ENCODE measurements at places on chromosomes 7 and 10. TPM values are rescaled to one million over a fixed set of nuclear protein-coding genes. Genes with fewer than 3 reads are reported as not detected.

- DNase-seq, result no peak
- H3K4me3 ChIP-seq, result no peak overlapping the region
- no peaks in the 10 kb centered on the region for H3K27me3 ChIP-seq
- H3K27ac ChIP-seq, result no peak overlapping the region
- H3K36me3 ChIP-seq, result no peaks in the 10 kb centered on the region
Observed at GRCh38 chr10:107144490-107144889, 20.0 kb downstream of the SORCS1 start.

DNA sequence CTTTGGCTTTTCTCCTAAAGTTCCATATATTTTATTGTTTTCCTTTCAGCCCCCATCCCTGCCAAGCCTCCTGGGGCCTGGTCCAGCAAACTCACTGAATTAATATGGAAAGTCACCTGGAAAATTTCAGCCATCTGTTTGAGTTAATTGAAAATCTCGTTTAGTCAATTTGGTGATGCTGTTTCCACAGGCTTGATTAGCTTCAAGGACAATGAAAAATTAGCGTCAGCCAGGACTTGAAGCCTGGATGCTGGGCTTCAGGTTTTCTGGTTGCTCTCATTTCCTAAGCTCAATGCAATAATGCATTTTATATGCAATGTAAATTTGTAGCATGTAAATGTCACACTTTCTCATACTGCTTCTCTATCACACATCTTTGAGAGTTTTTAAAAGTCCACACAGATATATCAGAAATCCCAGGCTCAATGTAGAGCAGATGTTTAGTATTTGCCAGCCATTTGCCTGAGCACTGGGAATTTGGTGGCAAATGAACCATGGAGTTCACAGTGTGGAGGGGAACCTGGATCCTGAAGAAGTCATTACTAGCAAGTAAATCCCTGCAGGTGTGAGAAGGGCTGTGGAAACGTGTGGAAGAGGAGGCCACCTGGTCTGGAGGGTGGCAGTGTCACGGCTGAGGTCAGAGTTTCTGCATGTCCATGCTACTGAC is 228.5 kb downstream of the PAXIP1 start:
- DNase-seq, result no peak
- H3K4me1 ChIP-seq, result no peaks in the 10 kb centered on the region
- no peaks in the 10 kb centered on the region for H3K27me3 ChIP-seq
- no peak overlapping the region for H3K4me3 ChIP-seq
- H3K27ac ChIP-seq, result no peak overlapping the region

- no peaks in the 10 kb centered on the region for H3K36me3 ChIP-seq
- H3K4me3 ChIP-seq, result no peak overlapping the region
- no peak overlapping the region for H3K27ac ChIP-seq
- H3K27me3 ChIP-seq, result no peaks in the 10 kb centered on the region
Observed at GRCh38 chr10:10007957-10008356, 1009.7 kb upstream of the CELF2 start.

DNA sequence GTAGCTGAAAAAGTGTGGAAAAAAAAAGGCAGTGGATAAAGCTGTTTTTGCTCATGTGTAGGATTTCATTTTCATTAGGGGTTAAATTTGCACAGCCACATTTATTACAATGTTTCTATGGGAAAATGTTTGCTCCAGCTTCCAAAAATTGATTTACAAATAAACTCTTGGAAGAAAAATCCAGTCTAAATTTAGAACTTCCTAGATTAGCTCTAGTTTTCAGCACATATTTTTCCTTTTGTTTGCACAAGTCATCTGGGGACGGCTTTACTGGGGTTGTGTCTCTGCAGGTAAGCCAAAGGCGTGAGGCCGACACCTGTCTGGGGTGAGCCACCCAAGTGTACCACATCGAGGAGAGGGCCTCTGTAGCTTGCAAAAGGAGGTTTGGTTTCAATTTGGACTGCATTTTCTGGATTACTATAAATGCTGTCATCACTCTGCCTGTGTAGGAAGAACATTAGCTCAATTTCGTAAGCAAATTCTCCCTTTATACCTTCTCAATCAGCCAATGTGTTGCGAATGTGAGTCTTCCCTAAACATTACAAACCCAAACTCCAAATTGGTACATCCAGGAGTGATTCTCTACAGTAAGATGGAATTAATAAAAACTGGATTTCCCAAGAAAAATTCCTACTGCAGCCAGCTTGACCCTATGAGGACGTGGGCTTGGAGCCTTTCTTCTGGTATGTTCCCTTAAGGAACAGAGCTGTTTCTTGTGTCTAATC is 89.5 kb upstream of the ZNF438 start:
- H3K4me1 ChIP-seq, result peaks cover 5% of the 10 kb centered on the region
- DNase-seq, result no peak
- H3K4me3 ChIP-seq, result no peak overlapping the region
- peak overlapping the region; percentile 97 for H3K27ac ChIP-seq
- H3K27me3 ChIP-seq, result no peaks in the 10 kb centered on the region

DNA sequence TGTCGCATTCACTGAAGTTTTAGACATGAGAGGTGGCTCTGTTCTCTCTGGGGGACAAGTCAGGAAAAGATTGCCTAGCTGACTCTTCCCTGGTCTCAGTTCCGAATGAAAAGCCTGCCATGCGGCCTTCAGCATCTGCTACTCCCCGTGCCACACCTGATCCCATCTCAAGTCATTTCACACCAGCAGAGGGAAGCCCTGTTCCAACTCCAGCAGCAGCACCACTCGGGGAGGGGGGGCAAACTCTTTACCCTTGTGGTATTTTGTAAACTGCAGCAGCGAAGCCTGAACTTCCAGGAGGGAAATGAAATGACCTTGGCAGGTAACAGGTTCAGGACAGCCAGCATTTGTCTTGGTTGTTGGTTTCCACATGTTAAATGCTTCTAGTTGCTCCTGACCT is 13.8 kb downstream of the LRRC4 start:
- no peak overlapping the region for H3K27ac ChIP-seq
- DNase-seq, result no peak
- H3K27me3 ChIP-seq, result no peaks in the 10 kb centered on the region
- H3K36me3 ChIP-seq, result peaks cover 6% of the 10 kb centered on the region
- no peaks in the 10 kb centered on the region for H3K4me1 ChIP-seq

DNA sequence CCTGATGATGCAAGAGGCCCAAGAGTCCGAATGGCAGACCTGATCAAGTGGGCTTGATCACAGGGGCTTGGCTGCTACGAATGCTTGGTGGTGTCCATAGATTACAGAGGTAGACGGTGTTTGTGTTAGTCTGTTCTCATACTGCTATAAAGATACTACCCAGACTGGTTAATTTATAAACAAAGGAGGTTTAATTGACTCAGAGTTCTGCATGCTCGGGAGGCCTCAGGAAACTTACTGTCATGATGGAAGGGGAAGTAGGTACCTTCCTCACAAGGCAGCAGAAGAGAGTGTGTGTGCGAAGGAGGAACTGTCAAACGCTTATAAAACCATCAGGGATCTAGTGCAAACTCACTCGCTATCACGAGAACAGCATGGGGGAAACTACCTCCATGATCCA is 268.9 kb upstream of the KLF6 start:
- H3K36me3 ChIP-seq, result no peaks in the 10 kb centered on the region
- no peaks in the 10 kb centered on the region for H3K27me3 ChIP-seq
- H3K4me1 ChIP-seq, result peaks cover 2% of the 10 kb centered on the region
- no peak overlapping the region for H3K27ac ChIP-seq
- DNase-seq, result no peak
- H3K4me3 ChIP-seq, result no peak overlapping the region

DNA sequence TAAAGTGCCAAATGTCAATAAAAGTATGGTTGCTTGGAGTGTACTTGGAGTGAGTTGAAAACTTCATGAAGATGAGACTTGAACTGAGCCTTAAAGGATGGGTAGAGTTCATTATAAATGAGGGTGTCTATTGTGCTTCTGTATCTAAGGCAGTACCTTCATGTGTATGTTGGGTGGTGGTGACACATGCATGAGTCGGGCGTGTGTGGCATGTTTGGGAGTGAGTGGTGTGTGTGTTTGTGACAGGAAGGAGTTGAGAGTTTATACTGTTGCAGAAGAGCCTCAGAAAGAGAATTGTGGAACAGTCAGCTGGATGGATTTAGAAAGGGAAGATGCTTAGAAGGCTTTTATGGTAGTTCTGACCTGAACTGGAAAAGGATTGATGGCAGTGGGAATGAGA is 6.0 kb upstream of the ZRANB1 start:
- peaks cover 3% of the 10 kb centered on the region for H3K4me1 ChIP-seq
- no peak overlapping the region for H3K27ac ChIP-seq
- H3K27me3 ChIP-seq, result no peaks in the 10 kb centered on the region
- H3K36me3 ChIP-seq, result no peaks in the 10 kb centered on the region

SPDYE16 gene
- total RNA-seq, result 0.16 TPM

- H3K4me3 ChIP-seq, result no peak overlapping the region
- H3K27ac ChIP-seq, result no peak overlapping the region
- H3K36me3 ChIP-seq, result no peaks in the 10 kb centered on the region
- no peaks in the 10 kb centered on the region for H3K27me3 ChIP-seq
Observed at GRCh38 chr7:158068853-158069252, 518.8 kb downstream of the PTPRN2 start.

DRGX gene
- total RNA-seq, result not detected

DNA sequence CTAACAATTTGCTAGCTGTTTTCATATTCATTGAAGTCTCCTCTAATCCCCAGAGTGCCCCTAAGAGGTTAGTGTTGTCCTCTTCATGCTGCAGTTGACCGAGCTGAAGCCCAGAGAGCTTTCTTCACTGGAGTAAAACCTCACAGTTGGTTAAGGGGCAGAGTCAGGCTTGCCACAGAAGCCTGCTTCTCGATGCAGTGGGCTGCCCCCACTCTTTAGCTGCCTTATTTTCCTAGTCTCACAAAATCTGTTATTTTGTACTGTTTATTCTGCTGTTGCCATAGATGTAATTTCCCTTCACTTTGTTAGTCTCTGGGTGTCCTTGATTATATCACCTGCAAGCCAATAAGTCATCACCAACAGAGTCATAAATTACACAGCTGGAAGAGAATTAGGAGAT is 56.3 kb upstream of the ZPBP start:
- DNase-seq, result no peak
- H3K27me3 ChIP-seq, result no peaks in the 10 kb centered on the region
- no peaks in the 10 kb centered on the region for H3K36me3 ChIP-seq
- no peak overlapping the region for H3K27ac ChIP-seq
- H3K4me3 ChIP-seq, result no peak overlapping the region

- no peak overlapping the region for H3K27ac ChIP-seq
- peaks cover 2% of the 10 kb centered on the region for H3K36me3 ChIP-seq
- no peaks in the 10 kb centered on the region for H3K27me3 ChIP-seq
- H3K4me1 ChIP-seq, result no peaks in the 10 kb centered on the region
Observed at GRCh38 chr10:72728462-72728861, 36.5 kb downstream of the MCU start.

DGKI gene
- total RNA-seq, result 11.3 TPM

DNA sequence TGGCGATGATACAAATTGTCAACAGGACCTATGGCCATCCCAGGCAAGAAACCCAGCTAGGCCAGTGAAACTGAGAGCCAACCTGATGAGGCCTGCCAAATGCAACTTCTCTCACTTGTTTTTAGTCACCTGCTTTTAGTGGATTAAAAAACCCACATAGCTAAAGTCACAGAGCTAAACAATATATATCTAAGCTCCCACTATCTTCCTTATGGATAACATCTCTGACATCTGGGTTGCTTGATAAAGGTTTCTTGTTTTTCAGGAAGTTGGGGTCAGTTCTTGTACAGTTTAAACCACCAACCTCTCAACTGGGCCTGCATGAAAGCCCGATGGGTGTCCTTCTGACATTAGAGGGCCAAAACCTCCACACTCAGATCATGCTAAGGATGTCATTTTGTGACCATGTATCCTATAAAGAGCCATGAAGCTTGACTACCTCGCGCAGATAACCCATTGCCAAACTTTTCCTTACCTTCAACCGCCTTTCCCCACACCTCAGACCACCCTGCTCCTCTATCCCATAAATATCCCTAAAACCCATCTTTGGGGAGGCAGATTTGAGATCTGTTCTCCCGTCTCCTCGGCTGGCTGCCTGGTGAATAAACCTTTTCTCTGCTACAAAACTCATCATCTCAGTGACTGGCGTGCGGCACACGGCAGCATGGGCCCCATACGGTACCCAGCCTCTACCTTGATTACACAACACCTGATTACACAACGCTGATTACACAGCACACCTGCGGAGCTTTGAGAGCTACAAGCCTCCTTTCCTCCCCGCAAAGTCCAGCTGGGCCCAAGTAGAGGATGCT is 797 bp upstream of the STMP1 start:
- no peaks in the 10 kb centered on the region for H3K36me3 ChIP-seq
- H3K27ac ChIP-seq, result peak overlapping the region; percentile 1
- H3K27me3 ChIP-seq, result no peaks in the 10 kb centered on the region
- DNase-seq, result no peak

- H3K27me3 ChIP-seq, result no peaks in the 10 kb centered on the region
- no peak for DNase-seq
- no peak overlapping the region for H3K4me3 ChIP-seq
Observed at GRCh38 chr10:122558452-122558851, 2.1 kb upstream of the DMBT1 start.

ASL gene
- total RNA-seq, result 29.1 TPM

PALD1 gene
- 11.5 TPM for total RNA-seq

GRCh38 chr10:9362721-9363120 is 1308.2 kb downstream of the GATA3 start:
- DNase-seq, result no peak
- no peaks in the 10 kb centered on the region for H3K4me1 ChIP-seq
- no peak overlapping the region for H3K4me3 ChIP-seq

PIK3CG gene
- 11.8 TPM for total RNA-seq

DNA sequence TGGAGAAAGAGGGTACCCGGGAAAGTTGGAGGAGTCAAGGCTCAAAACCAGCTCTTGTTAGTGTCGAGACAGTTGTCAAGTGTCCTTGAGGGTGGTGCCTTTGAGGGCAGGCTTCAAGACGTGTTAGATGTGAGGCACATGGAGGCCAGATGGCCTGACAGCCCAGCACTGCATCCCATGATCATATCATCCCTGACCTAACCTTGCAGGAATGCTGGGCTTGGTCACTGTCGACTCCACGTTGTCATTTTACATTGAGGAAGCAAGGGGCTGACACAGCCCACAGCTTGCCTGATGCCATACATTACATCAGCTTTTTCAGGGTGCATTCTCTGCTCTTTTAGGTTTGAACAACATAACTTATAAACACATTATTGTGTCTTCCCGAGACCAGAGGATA is 114.1 kb downstream of the ABCA13 start:
- no peaks in the 10 kb centered on the region for H3K4me1 ChIP-seq
- H3K27me3 ChIP-seq, result no peaks in the 10 kb centered on the region
- no peak overlapping the region for H3K4me3 ChIP-seq
- no peaks in the 10 kb centered on the region for H3K36me3 ChIP-seq

DNA sequence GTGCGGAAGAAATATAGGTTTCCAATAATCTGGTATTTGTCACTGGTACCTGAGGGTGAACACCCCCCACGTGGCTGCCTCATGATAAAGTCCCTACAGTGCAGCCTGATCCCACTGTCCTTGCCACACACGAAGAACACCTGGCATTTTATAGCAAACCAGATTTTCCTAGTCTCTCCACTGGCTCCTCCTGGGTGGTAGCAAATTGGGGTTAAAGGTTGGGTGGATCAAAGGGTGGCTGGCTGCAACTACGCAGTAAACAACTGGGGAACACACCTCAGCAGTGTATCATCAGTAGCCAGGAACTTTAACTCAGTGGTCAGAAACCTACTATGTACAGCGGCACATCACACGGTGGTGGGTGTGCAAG is 10.3 kb downstream of the SEPHS1 start:
- no peak overlapping the region for H3K4me3 ChIP-seq
- H3K36me3 ChIP-seq, result peaks cover 4% of the 10 kb centered on the region
- no peaks in the 10 kb centered on the region for H3K4me1 ChIP-seq
- no peaks in the 10 kb centered on the region for H3K27me3 ChIP-seq

- peak overlapping the region; percentile 71 for H3K4me3 ChIP-seq
- no peak overlapping the region for H3K27ac ChIP-seq
- H3K27me3 ChIP-seq, result no peaks in the 10 kb centered on the region
- no peak for DNase-seq
- peaks cover under 1% of the 10 kb centered on the region for H3K4me1 ChIP-seq
Observed at GRCh38 chr10:119030421-119031250, 1.1 kb downstream of the NANOS1 start.

ASB10 gene
- total RNA-seq, result not detected

NUTM2B gene
- 0.42 TPM for total RNA-seq
